Fibroblast of lung (primary cell): ENCODE measurements at places on chromosomes 2 and 18.

GRCh38 chr2:10331702-10332401, 29.1 kb downstream of the HPCAL1 start:
- DNase-seq, result no peak

DNA sequence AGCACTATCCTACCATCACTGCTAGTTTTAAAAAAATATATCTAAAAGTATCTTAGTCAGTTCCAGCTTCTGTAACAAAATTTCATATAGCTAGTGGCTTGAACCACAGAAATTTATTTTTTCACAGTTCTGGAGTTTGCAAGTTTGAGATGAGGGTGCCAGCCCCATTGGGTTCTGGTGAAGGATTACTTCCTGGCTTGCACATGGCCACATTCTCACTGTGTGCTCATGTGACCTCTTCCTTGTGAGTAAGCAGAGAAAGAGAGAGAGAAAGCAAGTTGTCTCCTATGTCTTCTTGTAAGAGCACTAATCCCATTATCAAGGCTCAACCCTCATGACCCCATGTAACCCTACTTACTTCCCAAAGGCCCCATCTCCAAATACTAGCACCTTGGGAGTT, 158.9 kb downstream of the DOK6 start:
- no peak for DNase-seq

DNA sequence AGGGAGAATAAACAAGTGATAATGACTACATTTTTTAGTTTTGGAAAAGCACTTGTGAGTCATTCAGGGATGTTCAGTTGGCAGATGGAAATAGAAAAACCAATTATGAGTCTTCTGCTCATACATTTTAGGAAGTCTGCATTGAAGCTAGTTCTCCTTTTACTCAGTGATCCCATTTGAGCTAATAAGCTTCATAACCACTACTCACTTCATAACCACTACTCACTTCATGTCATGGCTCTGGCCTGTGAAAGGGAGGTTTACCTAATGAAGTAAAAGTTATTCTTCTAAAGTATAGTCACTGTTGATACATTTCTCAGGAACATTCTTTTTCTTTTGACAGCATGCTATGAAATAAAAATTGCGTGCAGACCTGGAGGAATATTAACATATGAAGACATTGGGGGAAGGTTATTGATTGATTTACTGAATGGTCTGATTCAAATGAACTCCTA, 948.7 kb downstream of the TSN start:
- DNase-seq, result no peak

DNA sequence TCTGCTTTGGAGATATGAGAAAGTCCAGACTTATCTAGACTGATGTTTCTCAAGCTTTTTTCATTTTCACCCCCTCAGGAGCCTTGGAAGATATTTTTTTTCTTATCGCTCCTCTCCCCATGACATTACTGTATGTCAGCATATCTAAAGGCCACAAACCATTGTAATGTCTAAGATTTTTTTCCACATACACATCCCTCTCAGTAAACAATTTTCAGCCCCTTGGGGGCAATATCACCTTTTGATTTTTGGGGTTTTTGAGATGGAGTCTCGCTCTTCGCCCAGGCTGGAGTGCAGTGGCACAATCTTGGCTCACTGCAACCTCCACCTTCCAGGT, 60.3 kb upstream of the REL start:
- no peak for DNase-seq

- DNase-seq, result peak; percentile 73
These were observed 115.2 kb downstream of the TTC32 start for GRCh38 chr2:19786408-19787058.

DNA sequence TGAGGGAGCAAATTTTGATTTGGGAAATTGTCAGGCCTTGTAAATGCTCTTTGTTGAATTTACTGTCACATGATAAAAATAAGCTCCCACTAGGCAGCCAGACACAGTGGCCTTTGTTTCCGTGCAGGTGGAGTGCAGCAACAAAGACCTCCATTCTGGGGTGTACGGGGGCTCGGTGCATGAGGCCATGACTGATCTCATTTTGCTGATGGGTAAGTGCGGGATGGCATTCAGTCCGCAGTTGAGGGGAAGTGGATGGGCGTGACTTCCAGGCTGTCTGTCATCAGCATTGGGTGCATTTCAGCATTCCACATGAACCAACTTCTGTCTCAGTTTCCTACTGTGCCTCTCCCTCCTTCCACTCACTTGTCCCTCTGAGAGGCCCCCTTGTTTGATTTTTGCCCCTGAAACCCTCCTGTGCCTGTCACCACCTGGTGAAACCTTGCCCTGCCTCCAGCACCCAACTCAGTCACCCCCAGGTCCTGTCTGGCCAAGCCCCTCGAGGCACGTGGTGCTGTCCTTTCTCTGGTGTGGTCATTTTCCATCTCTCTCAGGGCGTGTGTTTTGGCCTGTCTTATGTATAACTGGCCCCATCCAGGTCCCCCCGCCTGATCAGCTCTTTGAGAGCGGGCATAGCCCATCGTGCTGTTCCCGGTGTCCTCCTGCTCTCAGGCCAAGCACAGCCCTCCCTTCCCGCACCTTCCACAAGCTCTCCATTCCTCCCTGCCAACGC, 16.3 kb downstream of the CNDP2 start:
- DNase-seq, result no peak

DNA sequence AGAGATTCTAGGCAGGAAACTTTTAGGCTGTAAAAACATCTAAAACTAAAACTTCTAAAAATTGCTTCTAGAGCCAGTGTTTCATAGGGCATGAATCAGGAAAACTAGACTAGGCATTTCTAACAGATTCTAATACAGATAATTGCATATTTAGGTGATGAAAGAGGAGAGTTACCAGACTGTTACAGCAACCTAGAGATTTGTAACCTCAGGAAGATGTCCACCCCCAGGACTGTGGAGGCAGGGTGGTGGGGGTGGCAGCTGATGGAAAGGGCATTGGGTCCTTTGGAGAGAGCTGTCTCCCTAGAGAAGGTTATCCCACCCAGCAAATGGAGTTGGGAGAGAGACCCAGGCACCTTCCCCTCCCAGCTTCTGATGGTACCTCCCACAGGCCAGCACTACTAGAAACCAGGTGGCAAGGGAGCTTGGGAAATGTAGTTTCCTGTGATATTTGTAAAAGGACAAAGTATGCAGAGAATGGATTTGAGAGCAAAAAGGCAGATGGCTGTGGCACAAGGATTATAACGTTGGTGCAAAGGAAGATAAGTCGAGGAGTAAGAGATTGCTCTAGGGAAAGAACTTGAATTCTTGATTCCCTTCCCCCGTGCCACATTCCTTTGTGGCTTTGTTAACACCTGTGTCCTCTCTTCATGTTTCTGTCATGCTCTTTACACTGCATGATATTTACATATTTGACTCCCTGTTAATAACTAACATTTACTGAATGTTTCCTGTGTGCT, 75.6 kb upstream of the MGAT5 start:
- no peak for DNase-seq

- DNase-seq, result no peak
These were observed 144.2 kb downstream of the TPO start for GRCh38 chr2:1557467-1557820.

DNA sequence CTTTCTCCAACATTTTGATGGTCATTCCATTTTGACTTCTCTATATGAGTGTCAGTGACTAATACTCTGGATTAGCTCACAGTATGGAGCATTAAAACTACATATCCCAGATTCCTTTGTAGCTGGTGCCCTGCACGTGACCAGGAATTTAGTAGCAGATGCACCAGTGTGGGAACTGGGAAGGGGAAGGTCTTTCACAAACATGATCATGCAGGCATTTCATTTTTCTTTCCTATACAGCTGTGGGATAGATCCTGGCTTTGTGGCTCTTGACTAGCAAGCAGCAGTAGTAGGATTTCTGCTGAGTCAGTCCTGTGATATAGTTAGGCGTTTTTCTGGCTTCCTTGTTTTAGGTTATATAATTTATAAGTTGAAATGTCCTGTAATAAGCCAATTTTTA, 971.0 kb upstream of the CDH2 start:
- peak; percentile 72 for DNase-seq

GRCh38 chr2:42296226-42296625, 64.8 kb downstream of the COX7A2L start:
- DNase-seq, result no peak

GRCh38 chr2:102217032-102217431, 30.2 kb downstream of the IL1RL2 start:
- DNase-seq, result no peak

GRCh38 chr2:224217233-224217961, 178.3 kb upstream of the SERPINE2 start:
- DNase-seq, result no peak

GRCh38 chr18:1998121-1998520, 573.2 kb downstream of the METTL4 start:
- DNase-seq, result no peak

- DNase-seq, result peak; percentile 51
These were observed 42.1 kb downstream of the FARSB start for GRCh38 chr2:222613715-222614331.

- no peak for DNase-seq
These were observed 2025.6 kb upstream of the LRRTM1 start for GRCh38 chr2:82330155-82330554.

- DNase-seq, result no peak
These were observed 28.6 kb downstream of the IGFBP2 start for GRCh38 chr2:216661639-216662375.

DNA sequence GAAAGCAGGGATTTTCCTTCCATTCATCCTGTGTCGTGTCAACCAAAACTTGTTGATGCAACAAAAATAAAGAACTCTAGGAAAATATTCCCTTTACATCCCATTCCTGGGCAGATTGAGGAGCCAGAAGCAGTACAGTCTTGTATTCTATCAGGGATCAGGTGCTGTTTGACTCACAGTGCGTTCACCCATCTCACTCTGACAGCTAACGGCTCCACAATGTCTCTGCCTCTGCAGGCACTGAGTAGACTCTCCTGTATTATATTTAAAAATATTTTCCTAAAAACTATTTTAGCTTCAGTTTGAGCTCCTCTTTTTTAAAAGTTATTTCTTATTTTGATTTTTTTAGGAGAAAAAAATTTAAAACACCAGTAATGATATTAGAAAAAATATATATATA, 600.6 kb upstream of the SALL3 start:
- no peak for DNase-seq

- peak; percentile 86 for DNase-seq
These were observed 426.7 kb downstream of the SETBP1 start for GRCh38 chr18:45107425-45107824.

DNA sequence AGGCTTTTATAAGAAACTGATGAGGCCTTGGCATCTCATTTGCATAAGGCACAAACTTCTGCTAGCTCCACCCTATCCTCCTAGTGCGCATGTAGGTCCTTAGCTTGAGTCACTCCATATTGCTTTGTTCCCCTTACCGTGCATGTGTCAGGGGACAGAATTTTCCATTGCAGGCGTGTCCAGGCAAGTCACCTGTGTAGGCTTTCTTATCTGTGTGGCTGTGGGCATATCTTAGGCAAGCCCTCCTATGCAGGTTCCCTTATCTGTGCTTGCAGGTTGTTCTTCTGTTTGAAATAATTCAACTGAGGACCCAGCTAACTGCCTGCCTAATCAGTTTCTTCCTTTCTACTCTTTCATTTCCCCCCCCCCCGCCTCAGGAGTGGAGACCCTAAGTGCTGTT, 63.3 kb upstream of the CDCA7 start:
- DNase-seq, result no peak

DNA sequence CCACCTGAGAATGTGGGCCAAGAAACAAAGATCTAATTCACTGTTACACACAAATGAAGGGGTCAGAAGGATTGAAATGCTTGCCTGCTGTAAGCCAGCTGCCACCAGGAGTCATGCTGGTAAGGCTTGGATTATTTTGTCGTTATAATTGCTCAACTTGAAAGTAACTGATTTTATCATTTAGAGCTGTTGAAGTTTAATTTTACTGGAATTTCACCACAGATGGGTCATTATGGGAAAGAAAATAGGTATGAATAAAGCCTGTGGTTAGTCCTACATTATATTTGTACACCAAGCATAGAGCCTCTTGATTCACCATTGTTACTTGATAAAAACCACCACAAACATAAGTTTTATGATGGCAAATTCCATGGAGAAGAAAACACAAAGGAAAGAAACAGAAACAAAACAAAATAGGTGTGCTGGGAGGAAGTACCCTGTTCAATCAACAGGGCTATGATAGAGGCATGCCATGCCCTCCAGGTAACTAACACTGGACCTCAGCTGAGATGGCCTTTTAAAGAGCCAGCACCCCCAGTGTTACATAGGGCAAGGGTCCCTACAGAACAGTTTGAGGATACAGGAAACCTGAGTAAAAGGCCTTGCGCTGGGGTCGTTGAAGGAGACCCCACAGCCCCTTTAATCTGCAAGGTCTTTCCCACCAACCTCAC, 3.0 kb downstream of the CLEC4F start:
- no peak for DNase-seq

DNA sequence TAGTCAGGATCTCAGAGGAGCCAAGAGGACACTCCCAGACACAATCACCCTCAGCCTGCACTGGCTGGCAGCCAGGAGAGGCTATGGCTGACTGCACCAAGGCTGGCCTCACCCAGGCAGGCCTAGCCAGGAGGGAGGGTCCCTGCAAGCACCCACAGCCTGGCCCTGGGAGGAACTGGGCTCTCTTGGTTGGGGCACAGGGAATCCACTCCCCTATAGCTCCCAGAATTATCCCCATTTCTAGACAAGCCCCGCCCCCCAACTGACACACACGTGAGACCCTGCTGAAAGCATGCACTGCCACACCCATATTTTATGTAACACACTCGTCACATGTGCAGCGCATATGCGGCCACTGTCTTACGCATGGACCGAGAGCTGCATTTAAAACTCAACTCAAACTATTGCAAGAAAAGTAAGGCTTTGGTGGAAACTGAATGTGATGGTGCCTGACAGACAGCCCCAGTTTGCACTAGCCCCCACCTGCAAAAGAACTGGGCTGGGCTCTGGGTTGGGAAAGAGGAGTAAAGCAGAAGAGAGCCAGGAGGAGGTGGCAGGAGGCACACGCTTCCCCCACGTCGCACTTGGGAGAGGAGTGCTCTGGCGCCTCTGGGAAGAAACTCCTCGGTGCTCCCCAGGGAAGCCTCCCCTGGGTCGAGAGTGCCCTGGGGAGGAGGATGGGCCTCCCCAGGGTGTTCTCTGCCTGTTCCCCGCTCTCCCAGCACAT, 28.9 kb upstream of the ARHGEF4 start:
- DNase-seq, result no peak

- no peak for DNase-seq
These were observed 36.1 kb upstream of the TNFRSF11A start for GRCh38 chr18:62289047-62289446.

- DNase-seq, result no peak
These were observed 301.1 kb downstream of the MYCN start for GRCh38 chr2:16241166-16242160.

DNA sequence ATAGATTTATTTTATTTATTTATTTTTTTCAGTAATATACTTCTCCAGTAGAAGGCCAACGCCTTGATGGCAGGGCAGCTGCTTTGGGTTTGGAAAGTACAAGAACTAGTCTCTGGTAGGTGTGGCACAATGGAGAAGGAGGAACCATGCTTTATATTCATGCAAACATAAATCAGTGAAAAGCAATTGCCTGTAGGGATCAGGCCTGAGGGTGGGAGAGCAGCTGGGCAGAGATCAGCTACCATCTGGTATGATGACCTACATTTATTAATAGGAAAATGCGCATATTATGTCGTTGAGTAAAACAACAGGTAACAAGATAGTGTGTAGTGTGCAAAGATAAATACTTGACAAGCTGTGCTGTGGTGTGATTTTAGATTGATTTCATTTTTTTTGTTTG, 120.4 kb upstream of the TLK1 start:
- no peak for DNase-seq

GRCh38 chr18:3794537-3795348, 344.8 kb downstream of the TGIF1 start:
- peak; percentile 96 for DNase-seq
